Activated CD4-positive, CD25-positive, alpha-beta regulatory T cell (primary cell): ENCODE measurements at places on chromosomes 7 and 10.
A peak's percentile ranks its signal among the peaks of the same experiment; 100 is the strongest.

DNA sequence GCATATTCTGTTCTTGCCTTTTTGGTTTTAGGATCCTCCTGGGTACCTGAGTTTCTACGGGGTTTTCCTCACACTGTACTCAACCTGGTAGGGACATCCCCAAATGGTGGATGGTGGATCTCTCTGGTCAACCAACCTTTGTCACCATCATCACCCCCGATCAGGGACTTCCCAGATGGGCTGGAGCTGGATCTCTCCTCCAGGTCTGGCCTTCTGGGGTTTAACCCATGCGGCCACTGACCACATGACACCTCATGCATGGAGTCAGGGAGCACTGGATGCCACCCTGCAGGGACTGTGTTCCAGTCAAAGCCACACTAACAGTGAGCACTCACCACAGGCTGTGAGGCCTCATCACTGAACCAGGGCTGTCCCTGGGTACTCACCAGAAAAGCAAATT is 80.0 kb downstream of the CELF2 start:
- no peak for DNase-seq

GRCh38 chr7:155466814-155467733 is 9.1 kb downstream of the EN2 start:
- DNase-seq: no peak

DNA sequence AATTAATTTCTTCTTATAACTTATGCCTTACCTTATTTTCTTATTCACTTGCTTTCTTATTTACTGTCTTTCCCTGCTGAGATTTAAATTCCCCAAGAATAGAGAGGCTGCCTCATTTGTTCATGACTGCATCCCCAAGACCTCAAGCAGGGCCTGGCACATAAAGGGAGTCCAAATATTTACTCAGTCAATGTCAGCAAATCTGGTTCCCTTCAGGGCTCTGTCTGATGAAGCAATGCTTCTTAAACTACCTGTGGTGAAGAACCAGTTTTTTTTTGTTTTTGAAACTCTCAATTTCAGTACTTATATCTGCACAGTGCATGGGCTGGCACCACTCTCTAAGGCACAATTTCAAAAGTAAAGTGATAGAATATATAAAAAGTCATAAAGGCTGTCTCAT is 4.7 kb downstream of the ZNF239 start:
- no peak for DNase-seq

- DNase-seq: no peak
Observed at GRCh38 chr7:29975561-29975960, 14.0 kb downstream of the SCRN1 start.

DNA sequence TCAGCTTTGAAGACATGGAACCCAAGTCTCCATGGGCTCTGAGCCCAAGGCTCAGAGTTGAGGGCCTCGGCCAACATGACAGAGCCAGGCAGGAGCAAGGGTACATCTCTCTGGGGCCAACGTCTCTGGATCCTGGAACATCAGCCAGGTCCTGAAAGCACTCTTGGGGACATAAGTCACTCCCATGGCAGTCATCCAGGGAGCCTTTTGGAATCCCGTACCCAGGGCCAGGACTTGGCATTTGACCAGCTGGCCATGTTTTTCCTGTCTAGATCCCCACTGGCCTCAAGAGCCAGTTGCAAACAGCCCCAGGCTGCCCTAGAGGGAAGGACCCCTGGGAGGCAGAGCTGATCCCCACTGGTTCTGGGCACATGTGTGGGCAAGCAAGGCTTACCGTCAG is 4.3 kb upstream of the CXCL12 start:
- DNase-seq: no peak

GRCh38 chr10:115857856-115858255 is 415.1 kb downstream of the GFRA1 start:
- DNase-seq: no peak

DNA sequence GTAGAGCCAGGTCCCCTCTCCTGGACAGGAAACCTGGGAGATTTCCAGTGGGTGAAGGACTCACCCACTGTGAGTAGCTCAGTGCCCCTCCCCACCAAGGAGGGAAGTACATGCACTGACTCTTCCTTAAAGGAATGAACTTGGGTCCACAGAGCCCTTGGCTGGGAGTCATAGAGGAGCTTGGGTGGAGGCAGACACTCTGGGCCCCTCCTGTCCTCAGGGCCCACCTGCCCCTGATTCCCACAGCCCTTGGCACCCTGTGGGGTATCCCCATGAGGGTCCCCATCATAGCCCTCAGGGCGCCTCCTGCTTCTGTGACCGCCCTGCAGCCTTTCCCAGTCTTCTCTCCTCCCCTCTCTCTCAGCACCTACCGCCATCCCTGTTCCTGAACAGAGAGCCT is 3.7 kb downstream of the EN2 start:
- no peak for DNase-seq

GRCh38 chr7:101859411-101860106 is 42.1 kb downstream of the CUX1 start:
- no peak for DNase-seq

DNA sequence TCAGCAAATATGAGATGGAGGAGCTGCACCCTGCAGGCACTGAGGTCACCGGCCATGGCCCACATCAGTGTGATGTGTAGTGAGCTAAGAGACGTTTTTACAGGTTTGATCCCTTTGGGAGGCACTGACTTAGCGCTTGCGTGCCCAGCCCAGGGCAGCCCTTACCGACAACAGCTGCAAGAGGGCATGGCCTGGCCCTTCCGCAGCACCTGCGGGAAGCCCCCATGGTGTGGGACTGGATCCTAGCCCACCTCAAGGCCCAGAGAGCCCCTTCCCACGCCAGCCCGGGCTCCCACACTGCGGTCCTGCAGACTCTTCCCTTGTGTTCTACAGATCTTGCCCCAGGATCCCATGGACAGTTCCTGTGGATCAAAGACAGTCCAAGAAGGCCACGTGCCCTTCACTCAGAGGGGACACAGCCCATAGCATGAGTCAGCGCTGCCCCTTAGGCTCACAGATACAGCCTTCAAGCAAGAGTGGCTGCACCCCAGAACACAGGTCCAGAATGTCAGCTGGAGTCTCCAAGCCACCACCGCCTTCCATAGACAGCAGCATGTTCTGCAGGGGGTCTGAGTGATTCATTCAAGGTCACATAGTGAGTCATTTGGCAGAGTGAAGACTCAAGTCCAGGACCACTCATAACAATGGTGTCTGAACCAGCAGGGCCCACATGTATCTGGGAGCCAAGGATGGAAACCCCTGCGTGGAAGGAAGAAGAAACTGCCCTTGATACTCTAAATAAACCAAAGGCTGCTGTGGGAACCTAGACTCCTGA is 25.4 kb downstream of the TLL2 start:
- no peak for DNase-seq

GRCh38 chr7:31882187-31882586 is 188.0 kb downstream of the PDE1C start:
- DNase-seq: no peak

DNA sequence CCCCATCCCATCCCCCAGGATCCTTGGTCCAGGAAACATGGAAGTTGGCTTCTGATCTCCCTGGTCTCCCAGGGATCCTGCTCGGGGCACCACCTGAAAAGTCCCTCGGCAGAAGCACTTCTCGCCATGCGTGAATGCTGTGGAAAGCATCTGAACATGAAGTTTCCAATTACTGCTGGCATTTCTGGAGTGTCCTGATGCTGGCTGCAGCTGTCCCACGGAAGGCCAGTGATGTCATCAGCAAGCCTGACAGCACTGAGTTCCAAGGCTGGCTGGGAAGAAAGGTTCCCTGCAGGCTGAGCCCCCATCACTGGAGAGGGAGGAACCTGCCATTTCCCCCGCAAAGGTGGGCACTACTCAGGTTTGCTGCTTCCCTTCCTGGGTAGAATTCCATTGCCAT is 71.4 kb downstream of the KCNMA1 start:
- no peak for DNase-seq

GRCh38 chr7:12111422-12112405 is 99.4 kb upstream of the TMEM106B start:
- no peak for DNase-seq

DNA sequence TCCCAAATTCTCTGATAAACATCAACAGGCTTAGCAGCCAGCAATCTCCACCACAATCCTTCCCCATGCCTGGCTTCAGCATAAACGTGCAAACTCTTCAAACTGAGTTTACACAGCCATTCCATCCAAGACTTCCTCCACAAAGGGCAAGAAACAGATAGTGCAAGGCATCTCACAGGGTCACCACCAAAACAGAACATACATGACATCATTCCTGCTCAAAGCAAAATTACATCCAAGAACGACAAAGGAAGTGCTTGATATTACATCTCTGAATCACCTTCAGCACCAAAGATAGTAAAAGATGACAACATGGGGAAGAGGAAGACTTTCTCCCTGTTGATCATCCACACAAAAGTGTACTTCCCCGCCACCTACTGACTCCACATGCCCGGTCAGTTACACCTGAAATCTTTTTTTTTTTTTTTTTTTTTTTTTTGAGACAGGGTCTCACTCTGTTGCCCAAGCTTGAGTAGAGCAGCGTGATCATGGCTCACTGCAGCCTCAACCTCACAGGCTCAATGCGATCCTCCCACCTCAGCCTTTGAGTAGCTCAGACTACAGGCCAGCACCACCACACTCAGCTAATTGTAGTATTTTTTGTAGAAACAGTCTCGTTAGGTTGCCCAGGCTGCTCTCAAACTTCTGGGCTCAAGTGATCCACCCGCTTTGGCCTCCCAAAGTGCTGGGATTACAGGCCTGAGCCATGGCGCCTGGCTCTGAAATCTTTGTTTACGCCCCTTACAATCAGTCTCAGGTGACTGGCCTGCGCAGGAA is 127.5 kb downstream of the PARD3 start:
- no peak for DNase-seq

- DNase-seq: no peak
Observed at GRCh38 chr7:20798694-20799121, 12.0 kb upstream of the SP8 start.

- peak; percentile 13 for DNase-seq
Observed at GRCh38 chr10:70115948-70116682, 16.5 kb downstream of the AIFM2 start.

DNA sequence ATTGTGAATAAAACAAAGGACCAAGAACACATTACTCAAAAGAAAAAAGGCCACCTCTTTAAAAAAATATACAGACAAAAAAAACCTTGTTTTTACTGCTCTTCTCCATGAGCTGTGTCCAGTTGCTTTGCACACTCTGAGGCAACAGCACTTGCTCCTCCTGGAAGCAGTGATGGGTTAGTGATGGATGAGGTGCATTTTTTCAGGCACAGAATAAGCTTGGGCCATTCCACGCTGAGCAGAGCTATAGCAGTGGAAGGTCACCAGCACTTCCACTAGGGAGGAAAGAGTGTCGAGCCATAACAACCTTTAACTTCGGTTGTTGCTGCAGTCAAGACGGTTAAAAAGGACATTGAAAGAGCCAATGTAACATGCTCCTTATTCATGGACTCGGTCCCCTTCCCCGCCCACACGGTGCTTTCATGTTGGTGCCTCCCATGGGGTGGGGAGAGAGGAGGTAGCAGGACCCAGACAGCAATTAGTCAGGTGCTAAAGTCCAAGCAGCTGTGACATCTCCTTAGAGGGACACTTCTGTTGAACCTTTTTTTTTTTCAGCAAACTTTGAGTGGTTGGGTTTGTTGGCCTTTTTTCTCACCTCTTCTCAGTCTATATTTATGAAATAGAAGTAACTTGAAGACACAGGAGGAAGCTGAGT is 136.5 kb upstream of the ADARB2 start:
- DNase-seq: no peak

- no peak for DNase-seq
Observed at GRCh38 chr7:21898265-21898930, 47.3 kb downstream of the CDCA7L start.

DNA sequence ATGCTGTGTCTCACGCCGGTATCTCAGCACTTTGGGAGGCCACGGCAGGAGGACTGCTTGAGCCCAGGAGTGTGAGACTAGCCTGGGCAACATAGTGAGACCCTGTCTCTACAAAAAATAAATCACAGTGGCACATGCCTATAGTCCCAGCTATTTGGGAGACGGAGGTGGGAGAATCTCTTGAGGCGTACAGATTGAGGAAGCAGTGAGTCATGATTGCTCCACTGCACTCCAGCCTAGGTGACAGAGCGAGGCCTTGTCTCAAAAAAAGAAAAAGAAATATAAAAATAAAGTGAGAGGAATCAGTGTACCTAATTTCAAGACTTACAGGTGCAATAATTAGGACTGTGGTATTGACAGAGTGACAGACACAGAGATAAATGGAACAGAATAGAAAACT is 23.9 kb downstream of the SLC25A40 start:
- DNase-seq: no peak

GRCh38 chr7:18337048-18337809 is 158.3 kb upstream of the HDAC9 start:
- no peak for DNase-seq

DNA sequence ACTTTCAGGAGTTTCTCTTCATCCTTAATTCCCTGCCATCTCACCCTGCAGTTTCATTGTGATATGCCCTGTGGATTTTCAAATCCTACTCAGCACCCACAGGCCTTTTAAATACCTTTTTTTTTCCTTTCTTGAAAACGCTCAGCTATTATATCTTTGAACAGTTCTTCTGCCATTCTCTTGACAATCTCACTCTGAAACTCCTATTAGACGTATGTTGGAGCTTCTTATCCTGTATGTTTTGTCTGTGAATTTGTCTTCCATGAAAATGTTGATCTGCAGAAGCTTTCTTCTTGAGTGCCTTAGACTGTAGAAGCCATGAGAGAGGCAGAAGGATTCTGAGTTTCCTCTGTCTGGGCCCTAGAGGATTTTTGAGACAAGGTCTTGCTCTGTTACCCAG is 18.9 kb upstream of the YAE1 start:
- DNase-seq: no peak

DNA sequence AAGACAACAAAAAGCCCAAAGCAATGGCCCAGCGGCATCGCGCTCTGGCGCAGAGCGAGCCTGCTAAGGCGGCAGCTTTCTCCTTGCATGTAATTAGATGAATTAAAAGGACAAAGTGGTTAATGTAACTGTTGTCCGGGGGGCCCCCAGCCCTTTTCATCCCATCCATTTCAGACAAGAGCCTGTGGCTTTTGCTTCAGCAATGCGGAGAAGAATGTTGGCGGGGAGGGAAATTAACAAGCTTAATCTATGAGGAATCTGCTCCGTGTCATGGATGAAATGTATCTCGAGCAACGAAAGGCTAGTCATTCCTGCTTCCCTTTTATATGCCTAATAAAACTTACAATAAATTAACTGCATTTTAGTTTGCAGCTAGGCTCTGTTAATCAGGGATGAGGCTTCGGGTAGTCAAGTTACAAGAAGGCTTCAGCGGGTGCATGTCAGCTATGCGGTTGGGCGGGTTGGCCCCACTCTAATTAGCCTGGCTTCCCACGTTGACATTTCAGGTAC is 203.3 kb downstream of the BUB3 start:
- no peak for DNase-seq

DNA sequence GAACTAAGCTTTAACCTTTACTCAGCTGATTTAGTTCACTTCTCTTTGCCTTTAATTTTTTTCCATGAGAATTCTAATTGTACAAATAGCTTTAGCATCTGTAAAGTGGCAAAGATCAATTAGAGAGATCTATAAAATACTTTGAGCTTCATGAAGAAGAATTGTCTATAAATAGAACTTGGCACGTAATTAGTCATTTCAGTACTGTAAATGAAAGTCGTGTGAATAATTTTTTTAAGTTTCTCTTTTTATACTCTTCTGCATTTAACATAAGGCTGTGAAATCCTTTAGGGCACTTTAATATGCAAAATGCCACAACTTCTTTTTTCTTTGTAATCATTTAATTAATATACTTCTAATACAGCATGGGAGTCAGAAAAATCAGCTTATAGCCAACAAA is 177.8 kb downstream of the CSTF2T start:
- DNase-seq: no peak

GRCh38 chr7:143256932-143257331 is 6.3 kb upstream of the GSTK1 start:
- no peak for DNase-seq

- no peak for DNase-seq
Observed at GRCh38 chr10:107692072-107692471, 527.6 kb upstream of the SORCS1 start.

GRCh38 chr10:23331567-23332301 is 12.9 kb downstream of the C10orf67 start:
- no peak for DNase-seq
